Activated T-helper 1 cell treated with anti-CD3 and anti-CD28 coated beads, Interleukin-2, amount 50 U/mL, for 16 hours (primary cell): ENCODE measurements at places on chromosomes 12 and 14.

DNA sequence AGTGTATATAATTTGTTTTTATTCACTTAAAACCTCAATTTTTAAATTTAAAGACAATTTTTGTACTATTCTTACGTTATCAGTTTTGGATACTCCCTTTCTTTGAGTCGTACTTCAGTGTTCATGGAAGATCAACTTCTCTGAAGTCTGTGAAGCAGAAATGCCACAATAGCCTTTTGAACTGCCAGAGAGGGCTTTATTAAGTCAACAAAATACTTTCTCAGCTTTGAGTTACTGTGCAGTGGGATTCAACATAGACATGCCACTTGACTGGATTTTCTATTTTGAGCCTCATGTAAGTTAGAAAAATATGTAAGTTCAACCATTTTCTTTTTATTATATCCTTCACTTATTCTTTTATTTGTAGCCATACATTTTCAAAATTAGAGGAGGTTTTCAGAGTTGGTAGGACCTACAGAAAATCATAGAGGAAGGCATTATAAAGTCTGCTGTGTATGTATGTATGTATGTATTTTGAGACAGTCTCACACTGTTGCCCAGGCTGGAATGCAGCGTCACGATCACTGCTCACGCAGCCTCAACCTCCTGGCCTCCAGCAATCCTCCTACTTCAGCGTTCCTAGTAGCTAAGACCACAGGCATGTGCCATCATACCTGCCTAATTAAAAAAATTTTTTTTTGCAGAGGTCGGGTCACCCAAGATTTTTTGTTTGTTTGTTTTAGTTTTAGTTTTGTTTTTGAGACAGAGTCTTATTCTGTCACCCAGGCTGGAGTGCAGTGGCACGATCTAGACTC, 31.3 kb upstream of the BCAT1 start:
- DNase-seq: no peak

GRCh38 chr12:49903351-49903699, 375 bp downstream of the FAIM2 start:
- no peak for DNase-seq

DNA sequence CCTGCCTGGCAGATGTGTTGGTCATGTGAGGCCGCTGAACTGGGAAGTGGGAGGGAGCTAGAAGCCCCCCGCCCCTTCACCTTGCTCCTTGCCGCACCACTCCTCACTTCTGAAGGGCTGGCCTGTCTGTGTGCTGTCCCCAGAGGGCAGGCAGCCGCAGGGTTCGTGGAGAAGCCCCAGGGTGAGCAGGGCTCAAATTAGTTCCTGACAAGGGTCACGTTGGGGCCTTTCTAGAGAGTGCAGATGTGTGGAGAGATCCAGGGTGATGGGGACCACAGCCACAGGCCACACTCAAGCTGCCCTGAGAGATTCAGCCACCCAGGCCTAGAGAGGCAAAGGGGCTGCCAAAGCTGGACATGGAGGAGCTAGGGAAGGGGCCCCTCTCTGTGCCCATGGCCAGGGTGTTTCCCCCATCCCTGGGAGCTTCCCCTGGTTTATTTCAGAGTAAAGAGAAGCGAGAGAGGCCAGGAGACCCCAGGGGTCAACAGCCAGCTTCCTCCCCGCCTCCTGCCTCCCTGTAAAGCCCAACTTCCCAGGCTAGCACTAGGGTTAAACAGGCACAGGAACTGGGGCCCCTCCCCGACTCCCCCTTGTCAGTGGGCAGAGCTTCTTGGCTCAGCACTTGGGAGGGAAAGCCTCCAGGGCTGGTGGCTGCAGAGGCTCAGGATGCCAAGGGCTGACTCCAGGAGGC, 16.2 kb downstream of the SLC25A29 start:
- no peak for DNase-seq

- no peak for DNase-seq
Observed at GRCh38 chr12:108701779-108702441, 29.4 kb downstream of the CORO1C start.

DNA sequence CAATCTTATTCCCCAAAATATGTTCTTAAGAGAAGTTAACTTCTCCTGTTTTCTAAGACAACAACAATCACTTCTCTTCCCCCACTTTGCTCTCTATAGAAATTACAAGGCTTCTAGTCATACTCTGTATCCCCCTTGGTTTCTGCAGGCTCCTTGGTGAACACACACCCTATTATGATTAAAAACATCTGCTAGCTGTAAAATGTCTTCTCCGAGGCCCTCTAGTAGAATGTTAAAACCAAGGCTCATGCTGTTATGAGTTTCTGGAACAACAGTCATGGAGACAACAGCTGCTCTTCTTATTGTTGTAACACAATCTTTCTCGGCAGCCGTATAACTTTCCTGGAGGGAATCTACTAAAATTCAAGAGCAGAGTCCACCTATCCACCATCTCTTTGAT, 397.5 kb upstream of the CCDC196 start:
- DNase-seq: no peak
